Jurkat, Clone E6-1 (cell line): ENCODE measurements at places on chromosomes 16 and 17.
A peak's percentile ranks its signal among the peaks of the same experiment; 100 is the strongest.

DNA sequence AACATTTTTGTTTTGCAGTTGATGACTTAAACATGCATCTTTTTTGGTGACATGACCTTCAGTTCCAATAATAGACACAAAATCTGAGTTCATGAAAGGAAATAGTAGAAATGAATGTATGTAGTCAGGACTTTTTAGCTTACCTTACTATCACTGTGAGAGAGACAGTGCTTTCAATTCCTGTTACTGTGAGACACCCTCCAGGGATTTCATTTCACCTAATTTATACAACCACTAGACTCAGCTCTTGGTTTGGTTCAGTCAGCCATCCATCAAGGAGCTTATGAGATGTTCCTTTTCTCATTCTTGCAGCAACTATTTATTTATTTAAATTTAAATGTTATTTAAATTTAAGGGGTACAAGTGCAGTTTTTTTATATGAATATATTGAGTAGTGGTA lies 77.9 kb downstream of the MAP2K4 start:
- DNase-seq = no peak

DNA sequence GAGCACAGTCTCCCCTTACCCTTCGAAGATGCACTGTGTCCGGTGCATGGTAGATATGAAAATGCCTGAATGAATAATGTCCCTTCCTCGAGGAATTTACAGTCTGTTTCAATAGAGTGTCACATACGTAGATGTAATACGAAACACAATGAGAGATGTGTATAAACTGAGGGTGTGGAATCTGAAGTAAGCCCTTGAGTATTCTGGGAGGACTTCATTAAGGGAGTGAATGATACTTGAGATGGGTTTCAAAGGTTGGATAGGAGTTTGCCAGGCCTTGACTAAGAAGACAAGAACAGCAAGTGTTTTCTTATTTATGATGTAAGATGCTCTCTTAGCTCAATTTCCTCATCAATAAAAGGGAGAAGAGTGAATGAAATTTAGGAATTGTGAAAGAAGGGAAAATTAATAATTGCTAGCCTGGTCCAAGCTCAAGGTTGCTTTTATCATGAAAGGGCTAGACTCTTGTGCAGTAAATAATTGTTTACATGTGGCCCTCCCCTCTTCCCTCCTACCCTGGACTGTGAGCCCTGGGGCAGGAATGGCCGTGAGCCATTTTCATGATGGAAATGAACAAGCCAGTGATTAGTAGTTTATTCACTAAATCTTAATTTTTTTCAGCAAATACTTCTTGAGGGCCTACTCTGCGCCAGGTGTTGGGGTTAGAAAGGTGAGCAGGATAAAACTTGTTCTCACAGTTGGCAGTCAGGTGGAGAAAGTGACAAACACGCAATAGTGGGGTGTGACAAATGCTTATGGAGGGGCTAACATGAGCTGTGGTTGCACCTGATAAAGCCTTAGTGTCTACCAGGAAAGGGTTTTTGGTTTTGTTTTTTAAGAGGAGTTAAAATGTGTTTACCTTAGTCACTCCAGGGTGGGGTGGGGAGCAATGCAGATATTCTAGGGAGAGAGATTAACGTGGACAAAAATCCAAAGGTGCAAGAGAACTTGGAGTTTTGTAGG lies 1.6 kb downstream of the KIF22 start:
- DNase-seq = no peak

- DNase-seq = no peak
Observed at GRCh38 chr17:66963909-66964771, at the start of gene CACNG4. Gene CACNG4 (plus strand): TSS chr17:66964707. CDS start chr17:66964912, 205 bp downstream.

GRCh38 chr17:31919802-31920525 lies 16.8 kb upstream of the SUZ12 start:
- no peak for DNase-seq

- DNase-seq = no peak
Observed at GRCh38 chr16:31700200-31700529, 172.5 kb downstream of the AHSP start.

DNA sequence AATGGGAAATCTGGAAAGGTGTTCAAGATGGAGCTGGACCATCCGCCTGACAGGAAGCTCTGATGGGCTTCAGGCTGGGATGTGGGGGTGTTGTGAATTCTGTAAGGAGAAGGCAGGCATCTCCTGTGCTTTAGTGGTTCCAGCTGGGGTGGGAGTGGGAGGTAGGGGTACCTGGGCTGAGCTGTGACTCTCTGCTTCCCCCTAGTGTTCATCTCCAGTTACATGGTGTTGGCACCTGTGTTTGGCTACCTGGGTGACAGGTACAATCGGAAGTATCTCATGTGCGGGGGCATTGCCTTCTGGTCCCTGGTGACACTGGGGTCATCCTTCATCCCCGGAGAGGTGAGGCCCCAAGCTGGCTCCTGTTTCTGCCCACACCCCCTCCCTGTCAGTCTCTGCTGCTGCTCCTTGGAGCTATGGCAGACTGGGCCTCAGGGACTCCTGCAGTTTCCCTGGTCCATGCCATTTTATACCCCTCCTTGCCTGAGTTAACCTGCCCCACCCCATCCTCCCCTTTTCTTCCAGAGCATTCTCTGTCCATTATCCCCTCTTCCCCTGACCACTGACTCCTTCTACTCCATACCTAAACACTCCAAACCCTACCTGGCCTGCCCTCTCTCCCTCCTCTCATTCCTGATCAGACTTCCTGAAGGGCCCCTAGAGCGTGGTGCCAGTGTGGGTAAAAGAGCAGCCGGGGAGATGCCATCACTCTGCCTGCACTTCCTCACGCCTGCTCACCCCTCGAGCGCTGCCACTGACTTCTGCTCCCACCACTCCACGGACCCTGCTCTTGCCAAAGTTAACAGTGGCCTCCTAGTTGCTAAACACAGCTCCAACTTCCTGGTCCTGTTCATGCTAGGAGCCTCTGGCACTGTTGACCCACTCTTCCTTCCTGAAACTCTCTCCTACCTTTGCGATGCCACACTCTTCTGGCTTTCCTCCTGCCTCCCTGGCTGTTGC lies 3.4 kb downstream of the SPNS1 start:
- DNase-seq = no peak

DNA sequence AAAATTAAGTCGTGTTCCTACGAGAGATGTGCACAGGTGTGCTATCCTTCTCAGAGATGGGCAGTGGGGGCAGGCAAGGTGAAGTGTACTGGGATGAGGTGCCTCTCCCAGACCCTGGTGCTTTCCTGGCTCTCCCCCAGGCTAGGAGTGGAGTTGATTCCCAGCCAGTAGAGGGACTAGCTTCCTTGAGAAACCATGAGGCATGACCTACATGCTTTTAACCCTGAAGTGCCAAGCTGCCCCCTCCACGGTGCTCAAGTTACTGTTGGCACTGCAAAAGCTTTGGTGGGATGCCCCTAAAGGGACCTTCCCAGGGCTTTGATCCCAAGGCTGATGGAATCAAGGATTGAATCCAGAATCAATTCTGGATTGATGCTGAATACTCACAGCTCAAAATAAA lies 47.0 kb upstream of the SREBF1 start:
- no peak for DNase-seq

DNA sequence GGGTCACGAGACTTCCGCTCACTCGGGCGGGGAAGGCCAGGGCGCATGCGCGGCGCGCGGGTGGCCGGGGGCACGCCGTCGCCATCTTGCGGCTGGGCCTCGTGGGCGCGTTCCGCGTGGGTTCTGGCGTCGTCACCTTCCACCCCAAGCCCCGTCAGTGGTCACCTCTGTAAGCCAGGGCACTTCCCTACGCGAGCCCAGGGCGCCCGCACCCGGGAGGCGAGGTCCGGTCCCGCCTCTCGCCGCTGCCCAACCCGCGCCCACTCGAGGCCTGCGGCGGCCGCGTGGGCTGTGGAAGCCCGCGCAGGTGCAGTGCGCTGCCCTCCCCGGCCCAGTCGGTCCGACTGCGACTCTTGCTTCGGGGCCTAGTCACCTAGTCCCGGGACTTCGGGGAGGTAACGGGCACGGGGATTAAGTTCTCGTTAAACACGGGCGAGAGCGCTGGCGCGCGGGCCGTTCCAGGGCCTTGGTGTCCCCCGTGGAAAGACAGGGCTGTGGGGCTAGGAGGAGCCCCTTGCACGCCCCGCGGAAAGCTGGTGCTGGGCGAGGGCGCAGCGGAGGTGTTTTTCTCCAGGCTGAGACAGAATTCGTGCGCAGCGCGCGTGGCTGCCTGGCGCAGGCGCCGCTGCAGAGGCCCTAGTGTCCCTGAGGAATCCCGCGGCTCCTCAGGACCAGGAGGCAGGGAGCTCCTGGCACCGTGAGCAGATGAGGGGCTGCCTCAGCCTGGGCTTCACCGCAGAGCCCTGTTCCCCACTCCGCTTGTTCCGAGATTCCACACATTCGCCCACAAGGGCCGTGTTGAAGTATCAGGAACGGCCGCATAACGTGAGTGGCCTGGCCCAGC lies 472 bp upstream of the ARHGDIA start:
- DNase-seq = peak; percentile 80

- DNase-seq = no peak
Observed at GRCh38 chr16:79918916-79919315, 318.4 kb upstream of the MAF start.

GRCh38 chr17:5097101-5097834 lies 14.4 kb downstream of the ZNF232 start:
- no peak for DNase-seq

- no peak for DNase-seq
Observed at GRCh38 chr17:63042256-63042812, 76.3 kb downstream of the TANC2 start.

DNA sequence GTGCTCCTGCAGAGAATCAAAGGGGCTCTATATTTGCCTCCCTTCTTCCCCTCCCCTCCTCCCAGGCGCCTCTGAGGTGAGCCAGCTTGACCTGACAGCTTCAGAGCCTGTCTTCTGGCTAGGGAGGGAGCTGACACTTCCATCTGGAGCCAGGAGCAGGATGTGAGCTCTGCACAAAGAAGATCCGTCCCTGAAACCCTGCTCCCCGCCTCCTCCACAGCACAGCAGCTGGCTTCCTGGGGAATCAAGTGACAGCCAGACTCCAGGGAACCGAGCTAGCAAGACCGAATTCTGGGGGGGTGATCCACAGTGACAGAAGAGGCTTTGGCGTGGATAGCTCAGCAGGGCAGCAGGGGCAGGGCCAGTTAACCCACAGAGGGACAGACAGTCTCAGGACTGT lies 37.2 kb downstream of the CCDC182 start:
- no peak for DNase-seq

GRCh38 chr16:85639529-85640253 lies 26.6 kb downstream of the GSE1 start:
- no peak for DNase-seq

- DNase-seq = no peak
Observed at GRCh38 chr16:12406926-12407690, 396.6 kb downstream of the CPPED1 start.

GRCh38 chr17:73822371-73822770 lies 178.1 kb upstream of the SDK2 start:
- peak; percentile 81 for DNase-seq

GRCh38 chr17:2195729-2196128 lies 107.9 kb downstream of the SMG6 start:
- DNase-seq = peak; percentile 40

DNA sequence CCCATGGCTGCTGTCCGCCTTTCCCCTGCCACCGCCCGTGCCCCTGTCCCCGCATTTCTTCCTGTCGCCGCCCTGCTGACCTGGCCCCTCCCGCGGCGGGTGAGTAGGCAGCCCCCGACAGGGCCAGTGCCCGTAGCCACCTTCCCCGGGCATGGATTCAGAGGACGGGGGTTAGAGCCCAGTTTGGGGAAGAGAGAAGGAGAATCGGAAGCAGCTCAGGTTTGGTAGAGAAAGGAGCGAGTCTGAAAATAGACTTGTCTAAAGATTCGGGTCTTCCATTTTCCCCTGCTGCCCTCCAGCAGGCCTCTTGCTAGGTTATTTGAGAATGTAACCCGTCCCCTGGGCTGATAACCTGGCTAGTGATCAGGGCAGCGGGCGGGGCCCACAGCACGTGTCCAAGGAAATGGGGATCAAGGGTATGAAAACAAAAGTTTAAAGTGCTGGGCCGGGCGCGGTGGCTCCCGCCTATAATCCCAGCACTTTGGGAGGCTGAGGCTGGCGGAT lies 7.9 kb upstream of the CLDN9 start:
- DNase-seq = no peak

- DNase-seq = no peak
Observed at GRCh38 chr17:11928436-11928835, 68.8 kb downstream of the ZNF18 start.

- no peak for DNase-seq
Observed at GRCh38 chr17:82384730-82385481, 13.3 kb downstream of the UTS2R start.

DNA sequence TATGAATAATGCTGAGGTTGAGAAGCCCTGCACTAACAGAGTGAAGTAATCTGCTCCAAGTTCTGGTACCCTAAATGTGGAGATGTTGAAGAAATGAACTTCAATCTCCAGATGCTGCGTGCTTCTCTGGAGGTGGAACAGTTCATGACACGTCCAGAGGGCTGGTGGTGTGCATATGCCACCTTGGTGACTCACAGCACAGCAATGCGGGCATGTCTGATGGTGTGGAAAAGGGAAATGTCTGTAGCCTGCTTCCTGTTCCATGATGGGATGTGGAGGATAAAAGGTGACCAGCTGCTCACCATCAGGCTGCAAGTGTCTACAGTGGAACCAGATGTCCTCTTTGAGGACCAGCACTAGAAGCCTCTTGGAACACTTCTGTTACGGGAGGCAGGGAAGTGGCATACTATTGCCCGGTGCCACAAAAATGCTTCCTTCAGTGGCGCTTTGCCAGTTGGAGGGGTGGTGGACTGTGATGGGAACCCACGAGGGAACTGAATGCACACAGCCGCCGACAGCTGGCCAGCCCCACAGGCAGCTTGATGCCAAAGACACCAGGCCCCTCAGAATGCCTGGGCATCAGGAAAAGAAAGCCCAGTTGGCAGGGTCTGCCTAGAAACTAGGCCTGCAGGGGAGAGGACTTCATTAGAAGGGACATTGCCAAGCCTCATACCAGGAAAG lies 19.9 kb downstream of the SNX11 start:
- DNase-seq = no peak
